T-helper 9 cell (primary cell): ENCODE measurements at places on chromosomes 13 and 19.

- no peak for DNase-seq
Observed at GRCh38 chr19:40533508-40533907, 43.2 kb upstream of the SHKBP1 start.

- no peak for DNase-seq
Observed at GRCh38 chr19:37872383-37872782, 34.0 kb downstream of the WDR87 start.

DNA sequence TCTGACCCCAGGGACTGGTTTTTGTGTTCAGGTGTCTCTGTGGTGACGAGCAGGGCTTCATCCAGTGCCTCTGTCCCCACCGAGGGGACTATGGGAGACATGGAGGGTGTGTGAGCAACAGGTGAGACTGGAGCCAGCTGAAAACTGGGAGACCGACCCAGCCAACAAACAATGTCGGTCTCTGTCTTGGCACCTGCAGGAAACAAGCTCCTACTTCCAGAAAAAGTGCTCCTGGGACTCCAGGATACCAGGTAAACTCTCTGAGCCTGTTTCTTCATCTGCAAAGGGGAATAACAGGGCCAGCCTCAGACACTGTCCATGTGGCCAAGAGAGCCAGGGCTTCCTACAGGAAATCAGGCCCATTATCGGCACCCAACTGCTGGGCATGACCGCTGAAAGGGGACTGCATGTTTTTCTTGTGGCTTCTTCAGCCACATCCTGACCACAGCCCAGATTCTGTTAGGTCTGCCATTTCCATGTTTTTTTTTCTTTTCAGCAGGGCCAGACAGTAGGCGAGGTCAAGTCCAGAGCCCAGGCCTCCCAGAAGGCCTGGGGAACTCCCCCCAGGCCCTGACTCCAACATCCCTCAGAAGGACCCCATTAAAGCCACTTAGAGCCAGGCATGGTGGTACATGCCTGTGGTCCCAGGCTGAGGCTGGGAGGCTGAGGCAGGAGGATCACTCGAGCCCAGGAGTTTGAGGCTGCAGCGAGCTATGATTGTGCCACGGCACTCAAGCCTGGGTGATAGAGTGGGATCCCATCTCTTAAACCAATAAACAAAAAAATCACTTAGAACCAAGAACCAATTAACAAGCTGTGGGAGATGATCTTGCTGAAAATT is 836 bp upstream of the BST2 start:
- DNase-seq = no peak

- DNase-seq = no peak
Observed at GRCh38 chr13:30149248-30149647, 158.1 kb downstream of the KATNAL1 start.

DNA sequence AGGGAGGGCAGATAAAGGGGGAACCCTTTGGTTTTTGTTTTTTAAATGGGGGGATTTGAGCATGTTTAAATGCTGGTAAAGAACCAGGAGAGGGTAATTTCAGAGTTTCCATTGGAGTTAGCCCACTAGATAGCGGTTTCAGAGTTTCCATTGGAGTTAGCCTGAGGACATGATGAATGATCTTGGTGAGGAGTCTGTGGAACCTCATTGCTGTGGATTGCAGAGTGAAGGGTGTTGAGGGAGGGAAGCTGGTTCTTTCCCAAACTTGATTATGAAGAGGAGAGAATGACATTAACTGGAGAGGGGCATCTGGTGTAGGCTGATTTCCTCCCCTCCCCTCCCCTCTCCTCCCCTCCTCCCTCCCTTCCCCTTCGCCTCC is 5.0 kb downstream of the WASF3 start:
- DNase-seq = no peak

- no peak for DNase-seq
Observed at GRCh38 chr19:17582613-17583012, 27.2 kb downstream of the COLGALT1 start.

DNA sequence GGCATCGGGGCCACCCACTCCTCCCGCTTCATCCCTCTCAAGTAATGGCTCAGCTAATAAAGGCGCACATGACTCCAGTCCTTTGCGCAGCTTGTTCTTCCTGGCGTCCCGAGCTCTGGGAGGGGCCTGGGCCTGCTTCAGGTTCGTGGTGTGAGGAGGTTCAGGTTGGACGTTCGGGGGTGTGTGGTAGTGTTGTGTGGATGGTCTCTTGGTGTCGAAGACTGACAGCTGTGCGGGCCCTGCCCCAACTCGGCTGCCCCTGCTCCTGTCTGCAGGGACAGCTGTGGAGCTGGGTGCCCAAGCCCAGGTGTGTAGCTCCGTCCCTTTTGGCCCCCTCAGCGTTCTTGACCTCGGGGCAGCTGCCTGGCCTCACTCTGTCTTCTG is 2.2 kb downstream of the RPS15 start:
- no peak for DNase-seq

GRCh38 chr13:49561062-49561410 is 24.3 kb downstream of the RCBTB1 start:
- no peak for DNase-seq

GRCh38 chr13:43838909-43839308 is 40.6 kb downstream of the CCDC122 start:
- DNase-seq = no peak
